ENCODE measurements at places on chromosomes 4 and X. TPM values are rescaled to one million over a fixed set of nuclear protein-coding genes. Genes with fewer than 3 reads are reported as not detected.
A peak's percentile ranks its signal among the peaks of the same experiment; 100 is the strongest.

The ETDA gene
- not detected for total RNA-seq

The NEUROG2 gene
- total RNA-seq = not detected

The ADH1A gene
- total RNA-seq = not detected

The NAA10 gene
- 70.0 TPM for total RNA-seq

The ARHGEF9 gene
- total RNA-seq = 19.0 TPM

The COL25A1 gene
- not detected for total RNA-seq

The PNMA3 gene
- 9.9 TPM for total RNA-seq

The FRAS1 gene
- total RNA-seq = not detected

The SORCS2 gene
- total RNA-seq = not detected

The FGD1 gene
- not detected for total RNA-seq

The CXCL10 gene
- total RNA-seq = not detected

DNA sequence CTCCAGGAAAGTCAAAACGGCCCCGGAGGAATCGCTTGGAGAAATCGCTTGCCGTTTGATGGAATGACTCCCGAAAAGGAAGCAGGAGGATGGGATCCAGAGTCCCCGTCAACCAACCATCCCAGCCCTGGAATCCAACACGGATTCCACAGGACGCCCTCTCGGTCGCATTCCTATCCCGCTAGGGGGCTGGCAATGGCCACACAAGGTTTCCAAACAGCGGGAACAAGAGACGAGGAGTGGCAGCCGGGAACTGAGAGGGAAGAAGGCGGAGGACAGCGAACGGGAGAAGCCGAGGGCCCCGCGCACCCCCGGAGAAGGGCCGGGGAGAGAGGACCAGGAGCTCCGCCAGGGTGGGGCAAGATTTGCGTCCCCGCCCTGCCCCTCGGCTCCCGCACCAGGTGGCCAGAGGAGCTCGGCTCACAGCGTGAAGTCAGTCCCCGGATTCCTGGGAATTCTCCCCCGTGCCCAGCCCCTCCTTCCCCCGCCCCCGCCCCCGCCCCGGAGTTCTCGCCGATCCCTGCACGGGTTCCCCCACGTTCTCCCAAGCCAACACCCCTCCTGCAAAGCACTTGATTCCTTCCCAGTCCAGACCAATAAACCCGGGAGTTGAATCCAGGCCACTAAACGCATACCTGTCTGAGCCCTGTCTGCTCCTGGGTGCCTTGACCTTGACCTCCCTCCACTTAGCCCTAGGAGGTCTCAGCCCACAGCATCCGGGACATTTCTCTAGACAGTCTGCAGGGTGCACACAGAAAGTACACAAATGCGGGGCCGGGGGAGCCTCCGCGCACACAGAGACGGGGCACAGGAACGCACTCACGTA, 1.4 kb downstream of the PDZD4 start:
- no peak for DNase-seq

- DNase-seq = no peak
Observed at GRCh38 chr4:181646864-181647263, 596.3 kb upstream of the TENM3 start.

- DNase-seq = no peak
Observed at GRCh38 chr4:132114885-132115284, 1034.2 kb upstream of the PCDH10 start.

DNA sequence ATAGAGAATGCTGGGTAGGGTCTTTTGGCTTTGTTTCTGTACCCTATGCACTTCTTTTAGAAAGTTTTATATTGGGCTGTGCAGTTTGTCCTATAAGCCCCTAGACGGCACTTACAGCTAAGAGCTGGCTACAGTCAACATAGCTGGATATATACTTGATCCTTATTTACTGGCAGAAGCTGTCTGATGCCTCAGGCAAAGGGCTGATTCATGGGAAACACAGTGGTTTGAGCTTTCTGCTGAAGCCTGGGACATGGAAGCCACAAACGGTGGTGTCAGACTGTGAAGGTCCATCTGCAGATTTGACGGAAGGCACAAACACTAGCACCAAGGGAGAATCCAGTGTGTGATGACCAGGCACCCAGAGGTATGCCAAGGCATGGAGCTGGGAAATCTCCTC, 608.4 kb downstream of the ANKRD50 start:
- no peak for DNase-seq

GRCh38 chr4:81227968-81228367, 12.9 kb upstream of the PRKG2 start:
- no peak for DNase-seq

DNA sequence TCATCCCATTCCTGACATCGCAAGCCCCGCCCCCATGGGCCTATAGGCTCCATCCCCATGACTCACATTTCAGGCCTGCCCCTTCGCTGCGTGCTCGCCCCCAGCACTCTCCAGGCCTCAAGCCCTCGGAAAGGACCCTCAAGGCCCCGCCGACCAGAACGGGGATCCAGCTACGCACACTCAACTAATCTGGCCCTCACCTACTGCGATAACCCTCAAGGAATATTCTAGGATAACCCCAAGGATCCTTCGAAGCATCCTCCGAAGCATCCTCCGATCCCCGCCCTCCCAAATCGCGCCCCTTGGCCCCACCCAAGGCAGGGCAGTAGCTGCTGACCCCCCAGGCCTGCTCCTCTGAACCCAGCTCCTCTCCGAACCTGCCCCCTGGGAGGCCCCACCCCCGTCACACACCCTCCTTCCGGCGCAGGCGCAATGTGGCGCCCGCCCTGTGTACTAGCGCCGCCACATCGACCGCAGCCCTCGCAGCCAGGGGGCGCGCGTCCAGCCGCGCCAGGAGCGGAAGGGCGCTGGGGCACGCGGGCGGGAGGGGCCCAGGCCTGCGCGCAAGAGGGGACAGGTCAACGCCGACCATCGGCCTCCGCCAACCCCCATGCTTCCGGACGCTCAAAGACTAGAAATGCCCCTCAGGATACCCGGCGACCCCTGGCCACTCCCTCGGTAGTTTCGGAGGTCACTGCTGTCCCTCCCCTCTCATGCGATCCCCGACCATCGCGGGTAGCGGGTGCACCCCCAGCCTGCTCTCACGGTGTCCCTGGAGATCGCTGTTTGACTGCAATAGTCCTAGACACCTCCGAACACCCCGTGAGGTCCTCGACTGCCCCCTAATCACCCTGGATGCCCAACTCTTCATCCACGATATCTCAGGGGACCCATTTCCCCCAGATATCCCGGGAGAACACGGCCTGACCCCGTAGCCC, 6.4 kb upstream of the MAGIX start:
- peak; percentile 86 for DNase-seq

DNA sequence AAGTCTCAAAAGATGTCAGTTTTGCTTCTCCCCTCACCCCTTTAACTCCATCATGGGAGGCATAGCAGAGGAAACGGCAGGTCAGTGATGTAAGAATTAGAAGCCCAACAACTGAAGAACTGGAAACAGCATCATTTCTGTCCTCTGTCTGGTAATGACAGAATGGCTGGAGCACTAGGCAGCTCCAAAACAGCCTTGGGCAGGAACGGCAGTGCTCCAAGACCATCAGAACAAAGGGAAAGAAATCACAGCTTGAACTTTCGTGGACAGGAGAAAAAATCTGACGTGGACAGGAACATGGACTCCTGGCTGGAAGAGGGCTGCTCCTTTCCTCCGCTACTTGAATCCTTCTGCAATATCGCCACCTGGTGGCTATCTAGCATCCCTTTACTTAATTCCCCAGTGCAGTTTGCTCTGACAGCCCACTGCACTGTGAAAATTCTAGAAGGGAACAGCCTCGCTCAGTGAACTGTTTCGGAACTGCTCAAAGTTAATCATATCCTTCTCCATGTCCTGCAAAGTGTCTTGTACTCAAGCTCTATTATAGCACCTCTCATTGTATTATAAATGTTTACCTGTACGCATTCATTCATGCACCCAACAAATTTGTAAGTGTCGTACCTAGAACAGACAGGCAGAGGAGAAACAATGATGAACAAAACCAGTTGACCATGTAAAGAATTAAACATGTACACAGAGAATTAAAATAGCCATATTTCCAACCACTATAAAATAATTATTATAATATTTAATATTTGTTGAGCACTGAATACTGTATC, 20.4 kb downstream of the SLC25A53 start:
- DNase-seq = peak; percentile 48

DNA sequence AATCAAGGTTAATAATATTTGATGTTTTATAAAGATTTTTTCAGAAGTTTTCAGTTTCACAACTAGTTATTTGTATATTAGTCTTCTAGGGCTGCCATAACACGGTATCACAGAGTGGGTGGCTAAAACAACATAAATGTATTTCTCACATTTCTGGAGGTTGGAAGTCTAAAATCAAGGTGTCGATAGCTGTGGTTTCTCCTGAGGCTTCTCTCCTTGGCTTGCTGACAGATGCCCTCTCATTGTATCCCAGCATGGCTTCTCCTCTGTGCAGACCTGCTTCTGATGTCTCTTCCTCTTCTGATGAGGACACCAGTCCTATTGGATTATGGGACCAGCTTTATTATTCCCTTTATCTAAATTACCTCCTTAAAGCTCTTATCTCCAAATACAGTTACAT, 1456.6 kb downstream of the STIM2 start:
- DNase-seq = no peak

GRCh38 chr4:147842573-147842972, 110.7 kb downstream of the ARHGAP10 start:
- DNase-seq = no peak

DNA sequence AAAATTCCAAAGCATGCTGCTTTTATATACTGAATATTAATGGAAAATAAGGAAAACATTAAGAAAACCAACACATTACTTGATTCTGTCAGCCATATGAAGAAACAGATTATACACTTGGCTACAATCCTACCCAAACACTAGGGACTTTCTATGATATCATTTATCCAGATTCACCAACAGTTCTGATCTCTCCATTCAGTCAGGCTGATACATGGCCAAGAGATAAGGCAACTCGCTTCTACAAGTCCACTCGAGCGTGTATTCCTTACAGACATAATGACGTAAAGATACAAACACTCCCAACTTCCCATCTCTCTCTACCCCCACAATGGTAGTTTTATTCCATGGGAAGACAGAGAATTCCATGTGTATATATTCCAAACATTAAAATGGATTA, 44.5 kb downstream of the NEK1 start:
- no peak for DNase-seq

- no peak for DNase-seq
Observed at GRCh38 chrX:16999275-16999674, 52.8 kb downstream of the REPS2 start.

DNA sequence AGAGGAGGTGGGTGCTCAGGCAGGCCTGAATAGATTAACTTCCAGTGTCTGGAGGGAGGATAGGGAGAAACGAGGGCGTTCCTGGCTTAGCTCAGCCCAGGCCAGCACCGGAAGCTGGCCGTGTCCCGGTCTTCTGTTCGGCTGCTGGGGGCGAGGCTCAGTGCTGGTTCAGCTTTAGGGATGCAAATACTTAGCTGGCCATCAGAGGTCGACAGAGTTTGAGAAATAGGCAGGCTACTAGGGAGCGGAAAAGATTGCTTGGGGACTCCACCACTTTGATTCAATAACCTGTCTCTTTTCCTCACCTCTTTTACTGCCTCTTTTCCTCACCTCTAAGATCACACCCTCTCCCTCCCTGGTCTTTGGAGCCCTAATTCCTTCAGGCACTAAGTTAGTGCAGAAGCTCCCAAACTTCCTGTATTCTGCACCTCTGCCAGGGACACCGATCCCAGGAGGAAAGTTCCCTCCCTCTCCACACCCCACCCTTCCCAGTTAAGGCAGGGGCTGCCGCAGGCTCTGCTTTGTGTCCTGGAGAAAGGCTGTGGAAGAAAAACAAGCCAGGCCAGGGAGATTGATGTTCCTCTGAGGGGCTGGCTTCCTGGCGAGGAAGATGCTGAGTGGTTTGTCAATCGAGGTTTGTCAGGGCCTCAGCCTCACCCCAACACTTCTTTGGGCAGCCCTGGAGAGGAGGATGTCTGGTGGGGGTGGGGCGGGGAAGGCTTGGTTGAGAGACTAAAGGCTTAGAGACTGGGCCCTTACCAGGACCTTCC, 6.0 kb upstream of the EFNB1 start:
- no peak for DNase-seq

DNA sequence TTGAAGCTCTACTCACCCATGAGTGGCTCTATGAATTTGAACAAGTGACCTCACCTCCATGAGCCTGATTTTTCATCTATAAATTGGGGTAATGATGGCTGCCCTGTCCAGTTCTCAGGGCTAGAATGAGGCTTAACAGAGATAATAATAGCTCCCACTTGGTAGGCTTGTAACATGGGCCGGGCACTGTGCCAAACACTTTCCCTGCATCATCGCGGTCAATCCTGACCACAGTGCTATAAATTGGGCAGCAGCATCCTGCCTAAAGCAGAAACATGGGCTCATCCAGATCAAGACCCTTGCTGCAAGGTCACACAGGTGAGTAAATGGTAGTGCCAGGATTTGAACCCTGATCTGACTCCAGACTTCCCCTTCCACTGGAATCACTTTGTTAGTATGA, 12.8 kb downstream of the APLN start:
- no peak for DNase-seq

GRCh38 chr4:31715302-31715701, 995.1 kb downstream of the PCDH7 start:
- no peak for DNase-seq

- no peak for DNase-seq
Observed at GRCh38 chrX:69362354-69362753, 141.8 kb upstream of the NALF2 start.

GRCh38 chr4:129334136-129334535, 238.2 kb downstream of the C4orf33 start:
- DNase-seq = no peak

DNA sequence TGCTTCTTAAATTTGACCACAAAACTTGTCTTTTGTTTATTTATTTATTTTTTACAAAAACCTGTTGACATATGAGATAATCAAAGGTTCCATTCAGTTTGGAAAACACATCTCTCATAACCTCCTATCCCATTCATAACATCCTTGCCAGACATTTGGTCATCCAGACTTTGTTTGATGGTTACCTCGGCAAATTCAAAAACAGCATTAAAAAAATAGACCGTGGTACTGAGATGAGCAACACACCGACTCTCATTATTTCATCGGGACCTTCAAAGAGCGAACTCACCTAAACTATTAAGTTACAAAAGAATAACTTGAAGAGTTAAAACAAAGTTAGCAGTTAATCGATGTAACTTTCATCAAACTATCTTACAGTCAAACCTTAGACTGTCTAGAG, 85.8 kb upstream of the RPS6KA3 start:
- DNase-seq = no peak

DNA sequence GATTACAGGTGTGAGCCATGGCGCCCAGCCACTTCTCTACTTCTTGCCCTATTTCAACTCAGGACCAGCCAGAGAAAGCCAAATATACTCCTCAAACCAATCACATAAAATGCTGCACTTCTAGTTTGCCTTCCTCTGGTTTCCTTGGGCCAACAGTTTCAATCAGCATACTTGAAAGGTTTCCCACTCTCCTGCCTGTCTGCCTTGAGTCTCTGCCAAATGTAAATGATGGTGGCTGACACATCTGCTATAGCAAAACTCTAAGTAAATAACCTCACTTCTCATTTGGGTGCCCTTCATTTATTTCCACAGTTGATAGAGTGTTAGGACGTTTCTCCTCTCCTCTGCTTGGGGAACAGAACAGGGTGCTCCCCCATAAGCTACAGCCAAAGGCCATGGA, 36.4 kb upstream of the PPA2 start:
- DNase-seq = no peak

DNA sequence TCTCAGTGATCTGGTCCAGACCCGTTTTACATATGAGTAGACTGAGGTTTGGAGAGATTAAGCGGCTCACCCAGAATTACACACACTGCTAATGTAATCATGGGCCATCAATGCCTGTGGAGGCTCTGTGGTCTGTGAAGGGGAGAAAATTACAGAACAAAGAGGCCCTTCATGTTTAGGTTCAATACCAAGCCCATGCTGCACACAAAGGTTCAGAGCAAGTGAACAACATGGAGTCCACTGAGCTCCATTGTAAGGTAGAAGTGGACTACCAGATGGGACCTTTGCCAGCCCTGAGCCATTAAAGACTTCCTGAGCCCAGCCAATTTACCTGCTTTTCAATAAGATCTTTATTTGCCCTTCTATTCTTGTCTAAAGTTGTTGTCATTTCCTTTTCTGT, 109.8 kb downstream of the LUZP4 start:
- DNase-seq = no peak

All from CD4-positive, CD25-positive, alpha-beta regulatory T cell (primary cell).